ENCODE measurements at places on chromosomes 2 and 18. TPM values are rescaled to one million over a fixed set of nuclear protein-coding genes. Genes with fewer than 3 reads are reported as not detected.

DNA sequence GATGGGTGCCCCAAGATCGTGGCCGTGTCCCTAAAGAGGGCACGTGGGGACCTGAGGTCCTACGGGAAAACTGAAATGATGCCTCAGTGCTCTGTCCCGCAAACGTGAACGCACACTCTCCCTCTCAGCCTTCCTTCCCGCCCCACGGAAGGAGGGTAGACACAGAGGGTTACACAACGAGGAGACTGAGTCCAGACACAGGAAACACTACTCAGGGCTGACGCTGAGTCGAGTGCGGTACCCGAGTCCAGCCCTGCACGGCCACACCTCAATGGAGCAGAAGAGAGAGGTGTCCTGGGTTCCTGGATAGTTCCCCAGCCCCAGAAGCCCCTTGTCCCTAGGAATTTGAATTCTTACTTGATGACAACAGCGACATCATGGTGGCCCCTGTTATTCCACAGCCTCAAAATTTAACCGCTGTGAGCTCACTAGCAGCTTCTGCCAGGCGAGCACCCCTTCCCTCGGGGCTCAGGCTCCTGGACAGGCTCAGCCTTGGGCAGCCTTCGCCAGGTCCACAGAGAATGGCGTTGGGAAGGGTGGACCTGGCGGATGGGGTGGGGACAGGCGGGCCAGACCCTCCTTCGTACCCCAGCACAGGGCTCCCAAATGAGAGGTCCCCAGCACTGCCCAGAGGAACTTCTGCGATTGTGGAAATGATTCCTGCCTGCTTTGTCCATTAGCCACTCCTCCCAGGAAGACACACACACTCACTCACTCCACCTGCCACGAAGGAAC is 980 bp upstream of the RNPEPL1 start:
- no peak for DNase-seq

DNA sequence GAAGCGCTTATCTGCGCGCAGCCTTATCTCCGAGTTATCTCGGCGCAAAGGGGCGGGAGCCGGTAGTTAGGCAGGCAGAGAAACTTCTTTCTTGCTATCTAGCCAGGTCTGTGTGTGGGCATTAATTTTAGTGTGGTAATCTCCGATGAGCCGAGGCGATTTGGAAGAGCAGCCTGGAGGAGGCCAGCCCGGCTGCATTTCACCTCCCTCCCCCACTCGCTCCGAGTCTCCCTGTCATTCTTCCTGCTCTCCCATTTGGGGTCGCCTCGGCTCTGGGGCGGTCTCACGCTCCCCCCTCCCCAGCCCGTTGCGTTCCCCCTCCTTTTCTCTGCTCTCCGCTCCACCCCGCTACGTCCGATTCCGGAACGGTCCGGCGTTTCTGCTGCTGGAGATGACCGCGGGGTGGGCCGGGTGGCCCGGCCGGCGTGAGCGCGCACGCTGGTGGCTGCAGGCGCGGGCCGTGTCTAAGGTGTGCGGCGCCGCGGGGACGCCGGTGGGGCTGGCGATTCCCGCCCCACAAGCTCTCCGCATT is 566 bp downstream of the GATA6 start:
- no peak for DNase-seq

- DNase-seq = no peak
Observed at GRCh38 chr18:47709556-47709955, 220.9 kb downstream of the SMAD2 start.

- DNase-seq = no peak
Observed at GRCh38 chr2:176817061-176817565, 395.5 kb upstream of the HNRNPA3 start.

DNA sequence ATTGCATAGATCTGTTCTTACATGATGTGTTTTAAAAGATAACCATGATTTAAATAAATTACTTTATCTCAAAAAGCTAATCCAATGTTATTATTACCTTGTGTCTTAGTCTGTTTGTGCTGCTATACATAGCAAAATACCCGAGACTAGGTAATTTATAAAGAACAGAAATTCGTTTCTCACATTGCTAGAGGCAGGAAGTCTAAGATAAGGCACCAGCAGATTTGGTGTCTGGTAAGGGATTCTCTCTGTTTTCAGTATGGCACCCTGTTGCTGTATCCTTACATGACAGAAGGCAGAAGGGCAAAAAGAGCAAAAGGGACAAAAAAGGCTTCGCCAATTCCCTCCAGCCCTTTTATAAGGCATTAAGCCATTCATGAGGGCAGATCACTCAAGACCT is 533.9 kb downstream of the PARD3B start:
- DNase-seq = no peak

DNA sequence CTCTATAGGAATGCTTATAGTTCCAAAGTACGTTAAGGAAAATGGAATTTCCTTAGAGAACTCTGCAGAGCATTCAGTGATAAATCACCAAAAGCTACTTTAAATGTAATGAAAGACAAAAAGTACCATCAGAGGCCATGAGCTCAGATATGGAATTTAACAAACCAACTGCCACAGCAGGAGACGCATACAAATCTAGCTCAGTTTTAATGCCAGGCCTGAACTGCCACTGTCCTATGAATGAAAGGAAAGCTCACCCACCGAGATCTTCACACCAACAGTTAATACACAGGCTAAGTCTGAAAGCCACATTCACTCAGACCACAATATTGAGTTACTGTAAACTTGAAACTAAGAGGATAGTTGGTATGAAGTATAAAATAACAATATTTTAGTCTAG is 126.8 kb downstream of the ZNF516 start:
- no peak for DNase-seq

GRCh38 chr2:3741867-3742602 is 38.7 kb downstream of the DCDC2C start:
- no peak for DNase-seq

GRCh38 chr2:133462811-133463210 is 105.5 kb downstream of the NCKAP5 start:
- DNase-seq = no peak

GRCh38 chr2:229050133-229050532 is 221.0 kb downstream of the PID1 start:
- no peak for DNase-seq

DNA sequence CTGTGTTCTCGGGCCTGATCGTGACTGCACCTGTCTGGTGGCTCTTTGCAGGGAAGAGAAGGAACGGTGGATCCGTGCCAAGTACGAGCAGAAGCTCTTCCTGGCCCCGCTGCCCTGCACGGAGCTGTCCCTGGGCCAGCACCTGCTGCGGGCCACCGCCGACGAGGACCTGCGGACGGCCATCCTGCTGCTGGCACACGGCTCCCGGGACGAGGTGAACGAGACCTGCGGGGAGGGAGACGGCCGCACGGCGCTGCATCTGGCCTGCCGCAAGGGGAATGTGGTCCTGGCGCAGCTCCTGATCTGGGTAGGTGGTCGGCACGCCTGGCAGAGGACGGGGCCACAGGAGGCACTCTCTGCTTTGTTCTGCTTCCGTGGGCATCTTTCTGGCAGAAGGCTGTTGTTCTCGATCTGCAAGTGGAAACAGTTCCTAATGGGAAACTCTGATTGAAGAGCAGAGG is 48.0 kb downstream of the GBX2 start:
- DNase-seq = no peak

- DNase-seq = no peak
Observed at GRCh38 chr2:98561902-98562695, 46.2 kb downstream of the COA5 start.

DNA sequence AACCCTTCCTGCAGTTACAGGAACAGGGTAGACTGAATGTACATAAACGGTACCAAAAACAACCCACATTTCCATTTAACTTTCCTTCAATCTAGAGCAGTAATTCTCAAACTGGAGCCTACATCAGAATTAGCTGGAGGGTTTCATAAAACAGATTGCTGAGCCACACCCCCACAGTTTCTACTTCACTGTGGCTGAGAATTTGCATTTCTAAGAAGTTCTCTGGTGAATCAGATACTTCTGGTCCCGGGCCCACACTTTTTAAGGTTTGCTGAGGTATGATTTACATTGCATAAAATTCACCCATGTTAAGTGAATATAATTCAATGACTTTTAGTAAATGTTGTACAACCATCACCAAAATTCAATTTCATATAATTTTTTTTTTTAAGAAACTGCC is 113.7 kb downstream of the SRBD1 start:
- no peak for DNase-seq

DNA sequence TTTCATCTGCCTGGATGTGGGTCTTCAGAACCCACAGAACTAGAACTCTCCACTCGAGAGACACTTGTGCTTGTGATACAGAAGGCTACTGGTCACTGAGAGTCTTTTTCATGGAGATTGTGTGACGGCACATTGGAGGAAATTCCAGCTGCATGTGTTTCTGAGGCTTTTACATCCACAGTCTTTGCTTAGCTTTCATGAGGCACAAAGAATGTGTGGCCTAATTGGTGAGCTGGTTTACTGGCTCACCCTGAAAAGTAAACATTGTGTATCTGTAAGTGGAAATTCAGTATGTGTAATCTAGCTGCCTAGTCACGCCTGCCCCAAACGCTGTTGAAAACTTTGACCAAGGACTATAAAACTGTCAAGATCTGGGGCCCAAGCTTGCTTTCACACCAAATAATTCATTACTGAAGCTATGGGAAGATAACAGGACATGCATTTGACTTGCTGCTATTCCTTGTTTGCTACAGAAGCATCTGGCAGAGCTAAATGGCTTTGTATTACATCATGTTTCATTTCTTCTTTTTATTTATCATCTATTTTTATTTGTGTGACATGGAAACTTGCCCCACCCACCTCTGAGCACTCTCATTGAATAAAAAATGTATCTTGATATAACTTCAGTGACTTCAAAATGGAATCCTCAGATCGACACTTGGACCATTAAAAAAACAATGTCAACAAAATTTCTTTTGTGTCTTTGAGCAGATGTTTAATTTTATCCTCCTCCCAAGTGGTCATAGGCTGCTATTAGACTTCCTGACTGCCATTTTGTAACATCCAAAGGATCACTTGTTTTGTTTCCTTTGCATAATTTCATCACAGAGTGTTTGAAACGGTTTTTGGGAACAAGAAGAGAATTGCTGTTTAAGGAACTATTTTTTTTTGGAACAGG is 80.2 kb downstream of the EFEMP1 start:
- peak; percentile 61 for DNase-seq

GRCh38 chr2:3787768-3788167 is 84.4 kb downstream of the DCDC2C start:
- DNase-seq = no peak

DNA sequence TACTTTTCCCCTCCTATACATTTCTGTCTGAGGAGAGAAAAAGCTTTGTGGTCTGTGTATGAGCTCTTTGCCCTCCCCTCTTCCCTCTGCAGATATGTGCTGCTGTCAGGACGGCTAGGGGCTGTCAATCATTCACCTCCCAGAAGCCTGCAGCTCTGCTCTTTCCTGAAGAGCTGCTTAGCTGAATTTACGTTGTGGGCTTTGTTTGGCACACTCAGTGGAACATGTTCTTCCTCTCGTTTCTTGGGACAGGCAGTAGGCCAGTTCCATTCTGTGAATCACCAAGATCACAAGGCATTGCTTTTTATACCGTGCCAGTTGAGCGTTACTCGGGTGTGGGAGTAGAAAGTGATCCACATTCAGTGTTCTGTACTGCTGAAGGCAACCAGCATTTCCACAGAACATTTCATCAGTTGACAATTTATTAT is 136.7 kb downstream of the LAMA3 start:
- no peak for DNase-seq

DNA sequence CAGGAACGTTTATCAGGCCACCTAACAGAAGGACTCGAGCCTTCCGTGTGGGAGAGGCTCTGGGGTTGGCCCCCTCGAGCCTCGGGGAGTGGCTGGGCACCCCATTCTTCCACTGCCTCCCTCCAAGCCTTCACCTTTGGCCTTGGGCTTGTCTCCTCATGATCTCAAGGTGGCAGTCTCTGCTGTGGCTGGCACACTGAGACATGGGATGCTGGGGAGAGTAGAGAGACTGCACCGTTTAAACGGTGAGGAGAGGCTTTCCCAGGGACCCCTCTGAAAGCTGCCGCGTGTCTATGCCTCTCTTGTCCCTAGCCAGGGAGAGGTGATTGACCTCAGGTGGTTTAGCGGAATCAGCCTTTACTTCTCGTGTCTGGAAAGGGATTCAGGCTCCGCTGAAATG is 71.0 kb downstream of the DCDC2C start:
- no peak for DNase-seq

GRCh38 chr2:164146441-164146840 is 410.6 kb upstream of the FIGN start:
- no peak for DNase-seq

GRCh38 chr2:96113367-96113677 is 3.0 kb downstream of the ADRA2B start:
- DNase-seq = no peak

- no peak for DNase-seq
Observed at GRCh38 chr2:101758001-101758400, 60.5 kb downstream of the MAP4K4 start.

- DNase-seq = no peak
Observed at GRCh38 chr2:3388412-3388738, 8.9 kb downstream of the TRAPPC12 start.

- DNase-seq = no peak
Observed at GRCh38 chr2:134208825-134209224, 45.0 kb upstream of the MGAT5 start.

GRCh38 chr2:45068571-45069140 is 59.4 kb upstream of the SIX2 start:
- DNase-seq = no peak

DNA sequence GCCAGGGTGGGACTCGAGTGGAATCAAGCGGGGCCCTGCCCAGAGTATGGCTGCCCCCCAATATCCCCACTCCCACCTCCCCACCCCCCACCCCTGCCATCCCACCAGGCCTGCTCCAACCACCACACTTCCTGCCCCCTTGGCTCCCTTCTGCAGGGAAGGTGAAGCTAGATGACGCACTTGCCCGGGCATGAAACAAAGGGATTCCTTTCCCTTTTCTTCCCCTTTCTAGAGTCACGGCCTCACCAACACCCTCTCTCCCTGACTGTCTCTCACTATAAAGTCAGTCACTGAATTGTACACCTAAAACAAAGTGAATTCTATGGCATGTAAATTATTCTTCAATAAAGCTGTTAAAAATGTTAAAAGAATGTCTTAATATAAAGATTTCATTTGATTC is 16.0 kb downstream of the ZBTB7C start:
- no peak for DNase-seq

DNA sequence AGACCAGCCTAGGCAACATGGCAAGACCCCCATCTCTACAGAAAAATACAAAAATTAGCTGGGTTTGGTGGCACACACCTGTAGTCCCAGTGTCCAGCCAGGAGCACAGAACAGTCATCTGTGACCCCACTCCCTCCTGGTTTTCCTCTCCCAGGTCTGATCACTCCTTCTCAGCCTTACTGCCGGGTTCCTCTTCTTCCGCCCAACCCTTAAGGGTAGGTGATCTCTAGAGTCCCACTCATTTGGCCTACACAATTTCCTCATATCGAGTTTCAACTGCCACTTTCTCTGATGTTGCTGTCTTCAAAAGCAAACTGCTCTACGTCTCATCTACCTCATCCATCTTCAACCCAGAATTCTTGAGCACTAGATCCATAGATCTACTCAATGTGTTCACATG is 13.4 kb upstream of the MAT2A start:
- no peak for DNase-seq

- no peak for DNase-seq
Observed at GRCh38 chr18:74745633-74746403, 148.1 kb downstream of the ZNF407 start.

GRCh38 chr2:240233885-240234502 is 93.5 kb upstream of the OTOS start:
- no peak for DNase-seq

FBXO48 gene
- polyA plus RNA-seq = 2.2 TPM

AKAIN1 gene
- polyA plus RNA-seq = not detected

PNKD gene
- 103 TPM for polyA plus RNA-seq

GATA6 gene
- 10.6 TPM for polyA plus RNA-seq

G6PC2 gene
- 0.08 TPM for polyA plus RNA-seq

GPR17 gene
- polyA plus RNA-seq = 2.5 TPM

CLK1 gene
- polyA plus RNA-seq = 304 TPM

TFCP2L1 gene
- polyA plus RNA-seq = 52.8 TPM

FAM110C gene
- polyA plus RNA-seq = 13.6 TPM

ARHGEF4 gene
- polyA plus RNA-seq = 8.0 TPM

SAG gene
- 0.09 TPM for polyA plus RNA-seq
